NCI-H1436 treated with DMSO at 0.1 percent for 48 hours (cell line): ENCODE measurements at places on chromosomes 13 and 19.

DNA sequence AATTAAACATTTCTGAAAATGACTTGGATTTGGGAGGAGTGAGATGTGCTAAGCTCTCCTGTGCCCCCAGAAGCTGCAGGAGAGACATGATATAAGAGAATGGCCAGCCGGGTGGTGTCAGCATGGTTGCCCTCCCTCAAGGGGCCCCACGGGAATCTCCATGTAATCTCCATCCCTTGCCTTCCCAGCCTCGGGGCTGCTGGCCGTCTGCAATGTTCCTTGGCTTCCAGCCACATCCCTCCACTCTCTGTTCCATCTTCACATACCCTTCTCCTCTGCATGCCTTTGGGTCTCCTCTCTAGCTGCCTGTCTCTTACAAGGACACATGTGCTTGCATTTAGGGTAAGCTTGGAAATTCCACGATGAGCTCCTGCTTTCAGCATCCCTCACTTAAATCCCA, 172.0 kb downstream of the TSHZ3 start:
- DNase-seq, result no peak

- DNase-seq, result no peak
Measured at GRCh38 chr19:40370997-40371801, 18.8 kb downstream of the HIPK4 start.

DNA sequence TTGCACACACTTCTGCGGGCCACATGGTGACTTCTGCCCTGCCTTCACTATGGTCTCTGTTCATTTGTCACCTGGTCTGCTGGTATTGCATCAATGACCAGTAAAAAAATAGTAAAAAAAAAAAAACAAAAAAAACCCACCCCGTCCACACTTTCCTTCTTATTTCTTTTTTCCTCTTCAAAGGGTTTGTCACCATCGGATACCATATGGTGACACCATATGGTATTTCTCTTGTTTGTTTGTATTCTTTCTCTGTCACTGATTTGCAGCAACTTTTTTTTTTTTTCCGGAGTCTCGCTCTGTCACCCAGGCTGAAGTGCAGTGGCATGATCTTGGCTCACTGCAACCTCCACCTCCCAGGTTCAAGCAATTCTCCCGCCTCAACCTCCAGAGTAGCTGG, 26.2 kb upstream of the OR7C2 start:
- DNase-seq, result no peak

DNA sequence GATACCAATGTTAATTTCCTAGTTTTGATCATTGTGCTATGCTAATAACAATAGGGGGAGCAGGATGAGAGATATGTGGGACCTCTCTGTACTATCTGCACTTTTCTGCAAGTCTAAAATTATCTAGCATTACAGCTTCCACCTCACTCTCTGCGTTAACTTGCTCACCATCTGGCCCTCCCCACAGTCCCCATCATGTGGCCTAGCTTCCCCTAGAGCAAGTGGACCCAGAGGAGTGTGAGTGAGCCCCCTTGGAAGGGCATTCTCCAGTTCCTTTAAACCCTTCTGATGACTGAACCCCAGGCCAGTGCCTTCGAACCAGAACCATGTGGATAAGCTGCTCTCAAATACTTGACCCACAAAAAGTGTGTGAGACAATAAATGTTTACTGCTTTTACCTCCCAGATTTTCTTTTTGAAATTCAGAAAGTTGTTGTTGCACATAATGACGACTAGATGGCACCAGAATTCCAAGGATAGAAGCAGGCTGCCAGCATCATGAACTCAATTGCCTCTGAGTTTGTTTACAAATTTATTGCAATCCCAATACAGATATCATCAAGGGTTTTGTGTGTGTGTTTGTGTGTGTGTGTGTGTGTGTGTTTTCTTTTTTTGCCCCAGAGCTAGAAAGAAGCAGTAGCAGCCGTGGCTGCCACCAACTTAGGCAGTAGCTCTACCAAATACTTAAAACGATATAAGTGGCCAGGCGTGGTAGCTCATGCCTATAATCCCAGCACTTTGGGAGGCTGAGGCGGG, 49.0 kb upstream of the ZNF780A start:
- DNase-seq, result no peak

DNA sequence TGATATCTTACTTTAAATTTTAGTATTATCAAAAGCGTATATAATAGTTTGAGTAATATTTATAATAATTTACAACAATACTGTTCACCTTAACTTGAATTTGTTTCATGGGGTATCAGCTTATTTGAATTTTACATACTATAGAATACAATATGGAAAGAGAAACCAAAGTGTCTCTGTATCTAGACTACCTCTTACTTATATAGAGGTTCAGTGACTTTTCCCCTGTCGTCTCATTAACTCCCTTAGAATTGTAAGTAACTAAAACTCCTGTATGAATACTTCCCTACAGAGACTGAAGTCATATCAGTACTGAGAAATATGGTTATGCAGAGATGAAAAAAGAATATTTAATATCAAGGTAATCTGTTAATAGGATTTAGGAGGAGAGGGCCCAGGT, 26.8 kb downstream of the COG6 start:
- DNase-seq, result no peak

DNA sequence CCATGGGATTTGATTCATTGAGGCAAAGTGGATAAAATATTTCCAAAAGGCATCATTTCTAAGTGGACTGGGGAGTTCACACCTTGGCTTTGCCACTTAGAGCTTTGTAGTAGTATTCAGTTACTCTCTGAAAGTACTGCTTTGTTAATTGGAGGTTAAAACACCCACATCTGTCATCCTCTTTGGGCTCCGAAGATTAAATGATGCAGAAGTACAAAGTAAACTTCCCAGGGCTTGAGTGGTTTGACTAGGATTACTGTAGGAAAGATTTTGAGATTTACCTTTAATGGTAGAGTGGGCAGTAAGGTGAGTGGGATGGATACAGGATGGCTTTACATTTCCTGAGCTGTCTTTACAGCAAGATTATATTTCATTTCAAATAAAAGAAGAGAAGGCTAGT, 42.4 kb downstream of the WASF3 start:
- no peak for DNase-seq

GRCh38 chr13:67408798-67409197, 178.7 kb upstream of the PCDH9 start:
- no peak for DNase-seq

- DNase-seq, result no peak
Measured at GRCh38 chr19:23310729-23311211, 60.6 kb upstream of the ZNF724 start.

GRCh38 chr13:89136678-89137077, 1465.5 kb downstream of the SLITRK5 start:
- no peak for DNase-seq

DNA sequence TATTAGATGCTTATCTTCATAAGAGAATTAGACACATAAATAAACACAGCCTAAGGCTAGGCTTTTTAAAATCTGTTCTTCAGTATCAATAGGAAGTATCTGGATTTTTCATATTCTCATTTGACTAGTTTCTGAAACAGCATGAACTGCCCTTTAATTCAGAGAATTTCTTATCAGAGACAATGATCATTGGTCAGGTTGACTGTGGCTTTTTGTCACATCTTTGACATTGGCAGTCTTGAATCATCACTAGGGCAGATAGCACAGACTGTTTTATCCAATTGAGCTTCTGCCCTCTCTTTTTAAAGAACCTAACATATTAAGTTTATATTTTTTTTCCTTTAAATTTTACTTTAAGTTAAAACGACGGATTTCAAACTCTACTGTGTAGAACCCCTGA, 59.6 kb downstream of the DPY19L3 start:
- no peak for DNase-seq

DNA sequence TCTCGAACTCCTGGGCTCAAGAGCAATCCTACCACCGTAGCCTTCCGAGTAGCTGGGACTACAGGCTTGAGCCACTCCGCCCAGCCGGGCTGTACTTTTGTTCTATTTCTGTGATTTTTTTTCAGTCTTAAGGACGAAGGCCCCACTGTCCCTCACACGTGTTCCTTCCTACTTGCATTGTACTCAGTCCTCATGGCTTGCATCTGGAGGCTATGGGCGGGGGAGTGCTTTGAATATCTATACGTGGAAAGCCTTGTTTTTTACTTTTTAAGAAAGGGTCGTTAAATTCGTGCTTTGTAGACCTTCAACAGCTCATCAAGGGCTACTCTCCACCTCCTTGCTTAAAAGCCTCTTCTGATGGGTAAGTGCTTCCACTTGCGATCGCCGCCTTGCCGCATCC, 36.8 kb downstream of the NLRP12 start:
- DNase-seq, result no peak

DNA sequence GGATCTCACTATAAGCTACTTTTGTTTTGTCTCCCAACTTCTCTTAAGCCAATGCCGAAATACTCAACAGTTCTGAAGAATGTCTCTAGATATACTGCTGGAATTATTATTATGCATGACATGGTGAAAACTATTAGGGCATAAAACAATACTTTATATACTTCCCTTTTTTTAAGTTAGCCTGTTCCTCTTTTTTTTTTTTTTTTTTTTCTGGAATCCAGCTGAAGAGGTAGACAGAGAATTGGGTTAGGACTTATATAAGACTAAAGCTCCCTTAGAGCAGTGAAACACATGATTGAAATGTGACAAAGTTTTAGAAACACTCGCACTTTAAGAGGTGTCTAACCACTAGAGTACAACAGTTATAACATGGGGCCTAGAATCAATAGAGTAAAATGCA, 850.9 kb upstream of the PCDH9 start:
- DNase-seq, result no peak

GRCh38 chr13:75788481-75788981, 152.4 kb downstream of the LMO7 start:
- DNase-seq, result no peak

DNA sequence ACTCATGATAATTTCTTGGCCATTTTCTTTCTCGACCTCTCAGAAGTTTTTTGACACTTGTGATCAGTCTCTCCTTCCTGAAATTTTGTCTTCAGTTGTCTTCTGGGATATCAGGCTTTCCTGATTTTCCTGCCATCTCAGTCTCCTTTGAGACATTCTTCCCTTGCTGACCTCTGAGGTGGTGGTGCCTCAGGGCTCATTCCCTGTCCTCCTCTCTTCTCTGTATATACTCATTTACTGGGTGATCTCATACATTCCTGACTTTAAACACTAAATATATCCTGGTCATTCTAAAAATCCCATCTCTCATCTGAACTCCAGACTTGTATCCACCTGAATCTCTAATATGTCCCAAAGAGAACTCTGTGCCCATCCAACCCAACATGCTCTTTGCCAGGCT, 31.3 kb upstream of the STARD13 start:
- no peak for DNase-seq

- DNase-seq, result no peak
Measured at GRCh38 chr13:102686024-102686423, 8.8 kb downstream of the METTL21C start.

- no peak for DNase-seq
Measured at GRCh38 chr13:60035874-60036273, 127.9 kb downstream of the DIAPH3 start.

GRCh38 chr19:23346696-23347095, 48.6 kb downstream of the ZNF91 start:
- no peak for DNase-seq

DNA sequence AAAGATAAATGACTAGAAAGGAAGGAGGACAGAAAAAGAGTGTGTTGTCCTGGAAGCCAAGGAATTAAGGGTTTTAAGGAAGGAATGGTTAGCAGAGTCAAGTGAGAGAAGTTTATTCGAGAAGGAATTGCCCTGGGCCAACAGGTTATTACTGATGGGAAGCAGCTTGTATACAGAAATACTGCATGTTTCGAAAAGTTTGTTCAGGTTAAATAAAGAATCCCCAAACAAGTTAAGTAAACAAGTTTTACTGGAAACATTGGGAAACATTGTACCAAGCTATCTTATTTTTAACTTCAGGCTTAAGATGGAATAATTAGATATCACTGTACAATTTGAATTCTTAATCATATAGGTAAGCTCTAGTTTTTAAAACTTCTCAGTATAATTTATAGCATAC, 28.2 kb upstream of the FBXL3 start:
- no peak for DNase-seq

- no peak for DNase-seq
Measured at GRCh38 chr19:2070436-2070827, 19.4 kb upstream of the MKNK2 start.

GRCh38 chr19:39139305-39139874, 13.8 kb downstream of the PAK4 start:
- DNase-seq, result no peak

- DNase-seq, result no peak
Measured at GRCh38 chr19:51086153-51086850, 3.6 kb upstream of the KLK14 start.

DNA sequence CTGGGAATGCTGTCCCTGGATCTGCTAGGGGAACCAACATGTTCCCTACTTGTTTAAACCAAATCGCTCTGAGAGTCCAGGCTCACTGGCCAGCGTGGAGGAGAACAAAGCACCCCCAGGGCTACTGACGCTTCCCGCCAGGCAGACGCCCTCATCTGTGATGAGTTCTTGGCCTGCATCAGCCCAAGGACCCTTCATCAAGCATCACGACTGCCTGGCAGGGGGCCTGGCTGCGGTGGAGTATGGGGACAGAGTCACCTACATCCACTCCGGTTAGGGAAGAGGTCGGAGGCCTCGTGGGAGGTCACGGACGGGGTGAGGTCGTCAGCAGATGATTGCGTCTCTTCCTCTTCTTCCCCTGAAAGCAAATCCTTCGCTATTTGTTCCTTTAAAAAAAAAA, 17.7 kb downstream of the MIER2 start:
- no peak for DNase-seq

- no peak for DNase-seq
Measured at GRCh38 chr13:105345730-105346129, 1189.7 kb downstream of the EFNB2 start.

DNA sequence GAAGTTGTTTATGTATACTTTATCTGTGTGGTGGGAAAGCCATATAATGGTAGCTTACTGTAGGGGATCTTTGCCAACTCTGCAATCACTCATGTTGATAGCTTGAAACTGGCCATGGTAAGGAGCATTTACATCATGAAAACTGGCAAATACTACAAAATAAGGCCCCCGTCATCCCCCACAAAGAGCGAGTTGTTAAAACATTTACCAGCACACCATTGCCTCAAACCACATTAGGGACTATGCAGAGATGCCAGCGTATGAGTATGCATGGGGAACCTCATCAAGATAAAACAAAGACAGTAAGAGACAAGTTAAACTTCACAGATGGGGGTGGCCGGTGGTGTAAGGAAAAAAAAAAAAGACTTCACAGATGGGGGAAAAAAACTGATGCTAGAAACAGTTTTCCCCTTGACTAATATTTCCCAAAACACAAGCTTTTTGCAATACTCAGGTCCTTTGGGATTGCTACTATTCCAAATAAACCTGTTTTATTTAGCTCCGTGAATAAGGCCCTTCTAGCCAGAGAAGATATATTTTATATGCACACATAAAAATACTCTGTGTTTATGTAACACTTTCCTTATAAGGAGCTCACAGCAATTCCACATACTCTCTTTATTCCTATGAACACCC, 70.6 kb upstream of the SERP2 start:
- no peak for DNase-seq

GRCh38 chr13:45364876-45365557, 24.0 kb upstream of the TPT1 start:
- no peak for DNase-seq

GRCh38 chr13:46529216-46529919, 23.6 kb upstream of the LRCH1 start:
- DNase-seq, result no peak
